ENCODE measurements at places on chromosomes 16 and 17.

DNA sequence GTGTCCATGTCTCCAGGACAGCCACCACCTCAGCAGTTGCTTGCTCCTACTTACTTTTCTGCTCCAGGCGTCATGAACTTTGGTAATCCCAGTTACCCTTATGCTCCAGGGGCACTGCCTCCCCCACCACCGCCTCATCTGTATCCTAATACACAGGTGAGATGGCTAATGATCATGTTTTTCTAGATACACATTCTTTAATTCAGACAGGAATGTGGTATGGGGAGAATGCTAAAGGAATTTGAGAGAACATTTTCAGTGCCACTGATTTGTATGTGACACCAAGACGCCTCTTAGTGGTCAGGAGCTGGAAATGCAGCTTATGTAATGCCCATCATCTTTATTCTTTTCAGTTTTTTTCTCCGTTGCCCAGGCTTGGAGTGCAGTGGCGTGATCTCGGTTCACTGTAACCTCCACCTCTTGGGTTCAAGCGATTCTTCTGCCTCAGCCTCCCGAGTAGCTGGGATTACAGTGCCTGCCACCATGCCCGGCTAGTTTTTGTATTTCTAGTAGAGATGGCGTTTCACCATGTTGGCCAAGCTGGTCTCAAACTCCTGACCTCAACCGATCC, 8.9 kb upstream of the RAPGEFL1 start:
- no peak for DNase-seq

- DNase-seq = no peak
Observed at GRCh38 chr17:75079023-75079373, 8.8 kb upstream of the SLC16A5 start.

DNA sequence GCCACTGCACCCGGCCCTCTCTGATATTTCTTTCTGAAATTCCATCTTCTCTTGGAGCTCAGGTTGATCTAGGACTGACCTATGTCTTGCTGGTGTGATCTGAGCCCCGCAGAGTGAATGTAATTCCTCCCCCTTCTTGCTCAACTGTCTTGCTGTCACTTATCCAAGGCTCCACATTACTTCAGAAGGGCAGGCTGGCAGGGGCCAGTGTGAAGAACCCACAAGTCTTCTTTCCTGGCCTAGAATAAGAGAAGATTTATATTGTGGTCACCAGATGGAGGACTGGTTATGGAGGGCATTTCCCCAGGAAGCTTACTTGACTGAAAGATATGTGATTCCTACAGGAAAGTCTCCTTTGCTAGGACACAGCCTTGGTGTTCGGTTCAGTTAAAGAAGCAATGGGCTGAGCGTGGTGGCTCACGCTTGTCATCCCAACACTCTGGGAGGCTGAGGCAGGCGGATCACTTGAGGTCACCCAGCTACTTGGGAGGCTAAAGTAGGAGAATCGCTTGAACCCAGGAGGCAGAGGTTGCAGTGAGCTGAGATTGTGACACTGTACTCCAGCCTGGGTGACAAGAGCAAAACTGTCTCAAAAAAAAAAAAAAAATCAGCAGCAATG, 13.4 kb downstream of the ITGAL start:
- no peak for DNase-seq

DNA sequence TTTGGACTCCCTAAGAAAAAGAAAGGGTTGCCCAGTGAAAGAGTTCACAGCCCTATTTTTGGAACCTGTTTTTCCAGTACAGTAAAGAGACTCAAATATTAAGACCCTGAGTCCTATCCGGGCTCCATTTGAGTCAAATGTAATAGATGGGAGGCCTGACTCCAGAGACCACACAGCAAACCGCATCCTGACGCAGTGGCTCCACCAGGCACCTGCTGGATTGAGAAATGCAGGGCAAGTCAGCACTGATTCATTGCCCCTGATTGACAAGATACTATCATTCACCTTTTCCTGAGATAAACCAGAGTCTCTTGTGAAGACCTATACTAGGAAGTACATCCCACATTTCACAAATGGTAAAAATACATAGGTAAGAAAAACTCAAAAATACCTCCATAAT, 715.7 kb upstream of the SOX9 start:
- no peak for DNase-seq

DNA sequence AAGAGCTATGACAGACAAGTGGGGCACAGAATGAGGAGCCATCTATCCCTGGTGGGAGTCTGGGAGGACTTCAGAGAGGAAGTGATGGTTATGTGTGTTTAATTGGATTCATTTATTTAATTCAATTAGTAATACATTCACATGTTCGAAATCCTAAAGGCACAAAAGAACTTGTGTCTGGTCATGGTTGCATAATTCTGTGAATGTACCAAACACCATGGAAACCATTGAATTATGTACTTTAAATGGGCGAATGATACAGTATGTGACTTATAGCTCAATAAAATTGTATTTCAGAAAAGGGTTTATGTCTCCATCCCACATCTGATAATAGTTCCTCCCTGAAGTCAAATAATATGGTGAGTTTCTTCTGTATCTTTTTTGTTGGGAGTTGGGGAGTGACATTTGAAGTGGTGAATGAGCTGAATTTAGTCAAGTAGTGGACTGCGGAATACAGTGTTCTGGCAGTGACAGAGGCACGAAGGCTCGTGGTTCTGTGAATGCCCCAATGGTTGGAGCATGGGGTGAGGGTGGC, 19.8 kb upstream of the G6PC1 start:
- no peak for DNase-seq

GRCh38 chr16:11395008-11395948, 50.0 kb downstream of the RMI2 start:
- DNase-seq = no peak

DNA sequence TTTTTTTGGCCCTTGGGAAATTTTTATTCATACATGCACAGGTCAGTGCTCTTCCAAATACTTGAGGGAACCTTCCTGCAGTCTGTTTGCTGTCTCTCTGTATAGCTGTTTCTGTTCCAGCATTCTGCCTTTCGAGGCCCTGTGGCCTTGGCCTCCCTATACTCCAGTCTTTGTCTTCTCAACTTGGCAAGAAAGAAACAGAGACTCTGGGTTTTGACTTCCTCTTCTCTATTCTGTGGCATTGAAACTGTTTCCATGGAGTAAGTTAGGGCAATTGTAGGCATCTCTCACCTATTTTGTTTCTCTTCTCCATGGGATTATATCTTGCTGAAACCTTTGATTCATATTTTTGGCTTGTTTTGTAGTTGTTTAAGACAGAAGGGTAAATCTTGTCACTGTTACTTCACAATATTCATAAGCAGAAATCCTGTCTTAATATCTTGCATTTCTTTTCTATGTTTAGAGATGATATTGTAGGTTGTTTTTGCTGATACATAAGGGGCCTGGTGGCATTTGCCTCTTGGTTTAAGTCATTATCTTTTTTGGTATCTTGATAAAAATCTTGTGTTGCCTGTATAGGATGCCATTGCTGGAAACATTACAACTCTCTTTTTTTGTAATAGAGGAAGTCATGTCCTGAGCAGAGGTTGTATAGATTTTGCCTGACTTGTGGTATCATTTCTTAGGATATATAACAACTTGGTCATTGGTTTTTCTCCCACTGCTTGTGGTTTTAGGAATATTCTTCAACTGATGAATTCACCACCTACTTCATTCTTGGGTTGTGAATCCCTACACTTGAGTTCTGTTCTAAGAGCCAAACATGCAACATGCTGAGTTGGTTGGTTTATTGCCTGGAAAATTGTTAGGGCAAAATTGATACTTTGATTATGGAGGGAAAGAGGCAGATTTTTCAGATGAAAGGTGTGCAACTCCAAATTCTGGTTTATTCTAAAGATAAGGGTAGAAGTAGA, 168.6 kb downstream of the FTO start:
- DNase-seq = no peak

Measured in stimulated activated CD8-positive, alpha-beta memory T cell treated with anti-CD3 and anti-CD28 coated beads, Interleukin-7, amount 100 ng/mL, for 24 hours (primary cell).